Fibroblast of the aortic adventitia (primary cell): ENCODE measurements at places on chromosomes 2 and 18.

GRCh38 chr2:56335101-56335500 is 151.3 kb downstream of the CCDC85A start:
- DNase-seq, result peak; percentile 5

DNA sequence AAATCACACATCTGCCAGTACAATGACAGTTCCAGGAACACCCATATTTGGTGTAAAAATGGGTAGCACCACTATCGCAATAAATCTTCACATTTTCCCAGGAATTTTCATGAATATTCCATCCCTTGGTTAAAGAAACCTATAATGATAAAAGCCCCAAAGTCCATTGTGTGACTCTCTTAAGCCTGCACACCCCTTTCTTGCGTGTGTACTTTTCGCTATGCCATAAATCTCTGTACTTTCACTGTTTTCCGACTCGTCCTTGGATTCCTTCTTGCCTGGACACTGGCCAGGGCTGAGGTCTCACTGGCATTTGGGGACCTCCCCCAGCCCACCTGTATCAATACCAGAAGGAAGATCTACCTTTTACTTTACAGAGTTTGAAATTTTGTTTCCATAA is 172.3 kb downstream of the RNF152 start:
- no peak for DNase-seq

- no peak for DNase-seq
Observed at GRCh38 chr2:45649462-45649857, 2.0 kb upstream of the PRKCE start.

- DNase-seq, result no peak
Observed at GRCh38 chr2:143856978-143857377, 662.9 kb downstream of the ZEB2 start.

- DNase-seq, result no peak
Observed at GRCh38 chr2:211113334-211114175, 557.2 kb downstream of the CPS1 start.

DNA sequence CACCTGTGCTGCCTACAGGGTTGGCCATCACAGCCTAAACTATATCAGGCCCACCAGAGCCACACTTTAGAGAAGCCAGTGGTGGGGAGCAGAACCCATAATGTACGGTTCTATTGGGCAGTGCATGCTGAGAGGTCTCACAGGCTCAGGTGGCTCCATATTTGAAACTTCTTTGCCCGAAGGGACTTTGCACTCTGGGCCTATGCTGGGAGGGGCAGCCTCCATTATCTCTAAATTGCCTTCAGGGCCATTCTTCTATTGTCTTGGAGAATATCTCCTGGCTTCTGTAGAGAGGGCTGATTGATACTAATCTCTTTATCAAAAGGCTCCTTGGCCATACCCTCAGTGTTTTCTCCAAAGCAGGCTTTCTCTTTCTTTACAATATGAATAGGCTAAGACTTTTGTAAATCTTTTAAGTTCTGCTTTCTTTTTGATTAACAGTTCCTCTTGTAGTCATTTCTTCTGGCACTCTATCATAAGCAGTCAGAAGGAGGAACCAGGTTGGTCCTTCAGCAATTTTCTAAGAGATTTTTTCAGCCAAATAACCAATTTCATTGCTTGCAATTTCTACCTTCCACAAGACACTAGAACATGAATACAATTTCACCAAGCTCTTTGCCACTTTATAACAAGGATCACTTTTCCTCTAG is 44.5 kb downstream of the RPE start:
- DNase-seq, result no peak

DNA sequence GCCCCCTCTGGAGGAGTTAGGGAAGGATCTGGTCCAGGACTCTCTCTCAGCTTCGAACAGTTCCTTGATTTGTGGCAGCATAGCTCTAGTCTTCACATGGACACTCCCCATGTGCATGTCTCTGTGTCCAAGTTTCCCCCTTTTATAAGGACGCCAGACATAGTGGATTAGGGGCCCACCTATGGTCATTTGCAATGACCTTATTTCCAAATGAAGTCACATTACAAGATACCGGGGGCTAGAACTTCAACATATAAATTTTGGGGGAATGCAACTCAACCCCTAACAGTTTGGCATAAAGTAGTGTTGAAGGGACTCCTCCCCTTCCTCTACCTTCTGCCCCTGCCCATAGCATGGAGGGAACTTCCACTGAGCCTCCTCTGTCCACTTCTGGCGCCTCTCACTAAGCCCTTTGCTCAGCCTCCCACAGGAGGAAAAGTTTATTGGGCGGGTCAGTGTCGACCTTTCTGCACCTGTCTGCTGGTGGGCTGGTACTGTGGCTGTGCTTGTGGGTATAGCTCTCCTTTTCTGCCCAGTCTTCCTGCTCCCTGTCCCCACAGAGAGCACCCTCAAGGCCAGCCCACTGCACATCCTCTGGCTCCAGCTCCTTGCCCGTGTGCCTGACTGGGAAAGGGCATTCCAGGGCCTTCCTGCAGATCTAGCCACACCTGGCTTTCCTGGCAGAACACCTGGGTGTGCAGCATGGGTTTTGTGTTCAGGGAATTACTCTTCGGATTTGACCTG is 5.5 kb downstream of the FABP1 start:
- DNase-seq, result no peak

DNA sequence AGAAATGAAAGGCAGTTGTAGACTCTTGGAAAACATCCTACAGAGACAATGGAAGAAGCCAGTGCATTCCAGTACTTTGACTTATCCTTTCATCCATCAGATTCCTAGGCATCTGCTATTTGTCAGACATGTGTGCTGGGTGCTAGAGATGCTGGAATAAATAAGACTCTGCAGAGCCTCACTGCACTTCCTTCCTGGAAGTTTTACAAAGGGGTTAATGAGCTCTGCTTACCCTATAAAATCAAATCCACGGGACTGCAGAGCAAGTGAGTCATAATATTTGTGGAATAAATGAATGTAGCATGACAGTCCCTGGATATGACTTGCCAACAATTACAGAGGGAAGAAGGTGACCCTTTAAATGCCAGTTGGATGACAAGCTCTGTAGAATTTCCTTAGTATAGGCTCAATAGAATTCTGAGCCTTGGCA is 52.7 kb upstream of the NPAS2 start:
- peak; percentile 78 for DNase-seq

DNA sequence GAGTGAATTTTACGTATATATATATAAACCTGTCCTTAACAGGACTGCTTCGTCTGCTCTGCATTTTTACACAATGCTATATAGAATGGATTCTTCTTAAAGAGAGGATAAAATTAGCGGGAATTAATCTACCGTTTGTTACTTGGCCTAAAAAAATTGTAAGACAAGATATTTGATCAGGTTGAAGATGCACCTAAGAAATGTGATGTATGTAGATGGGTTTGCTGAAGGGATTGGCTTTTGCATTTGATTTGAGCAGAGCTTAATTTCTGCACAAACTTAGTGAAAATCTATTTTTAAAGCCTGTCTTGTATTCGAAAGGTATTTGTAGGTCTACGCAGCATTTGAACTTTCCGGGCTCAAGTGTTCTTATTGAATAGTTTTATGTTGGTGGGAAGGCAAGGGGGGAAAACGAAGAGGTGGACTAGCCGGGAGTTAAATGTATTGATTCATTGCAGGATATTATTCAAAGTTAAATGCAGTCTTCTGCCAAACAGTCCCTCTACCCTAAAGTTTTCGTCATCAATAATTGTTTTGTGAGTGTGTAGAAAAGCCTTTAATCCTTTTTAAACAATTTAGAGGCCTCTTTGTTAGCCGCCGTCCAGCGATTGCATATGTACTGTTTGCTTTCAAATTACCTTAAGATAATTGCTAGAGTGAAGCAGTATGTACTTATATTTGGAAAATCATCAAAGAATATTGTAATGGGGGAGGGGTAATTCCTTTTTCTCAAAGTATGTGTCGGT is 1.2 kb downstream of the PPP1CB start:
- peak; percentile 25 for DNase-seq

GRCh38 chr18:22604986-22605421 is 187.3 kb upstream of the CTAGE1 start:
- DNase-seq, result no peak

DNA sequence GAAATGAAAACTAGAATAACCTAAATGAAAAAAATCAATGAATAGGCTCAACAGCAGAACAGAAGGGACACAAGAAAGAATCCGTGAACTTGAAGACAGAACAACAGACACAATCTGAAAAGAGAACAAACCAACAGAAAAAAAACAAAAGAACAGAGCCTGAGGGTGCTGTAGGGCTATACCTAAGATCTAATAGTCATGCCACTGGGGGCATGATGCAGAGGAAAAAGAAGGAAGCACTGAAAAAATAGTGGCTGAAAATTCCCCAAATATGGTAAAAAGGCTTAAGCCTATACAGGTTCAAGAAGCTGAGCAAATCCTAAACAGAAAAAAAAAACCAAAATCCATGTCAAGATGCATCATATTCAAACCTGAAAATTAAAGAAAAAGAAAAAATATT is 50.3 kb downstream of the KANSL3 start:
- no peak for DNase-seq

DNA sequence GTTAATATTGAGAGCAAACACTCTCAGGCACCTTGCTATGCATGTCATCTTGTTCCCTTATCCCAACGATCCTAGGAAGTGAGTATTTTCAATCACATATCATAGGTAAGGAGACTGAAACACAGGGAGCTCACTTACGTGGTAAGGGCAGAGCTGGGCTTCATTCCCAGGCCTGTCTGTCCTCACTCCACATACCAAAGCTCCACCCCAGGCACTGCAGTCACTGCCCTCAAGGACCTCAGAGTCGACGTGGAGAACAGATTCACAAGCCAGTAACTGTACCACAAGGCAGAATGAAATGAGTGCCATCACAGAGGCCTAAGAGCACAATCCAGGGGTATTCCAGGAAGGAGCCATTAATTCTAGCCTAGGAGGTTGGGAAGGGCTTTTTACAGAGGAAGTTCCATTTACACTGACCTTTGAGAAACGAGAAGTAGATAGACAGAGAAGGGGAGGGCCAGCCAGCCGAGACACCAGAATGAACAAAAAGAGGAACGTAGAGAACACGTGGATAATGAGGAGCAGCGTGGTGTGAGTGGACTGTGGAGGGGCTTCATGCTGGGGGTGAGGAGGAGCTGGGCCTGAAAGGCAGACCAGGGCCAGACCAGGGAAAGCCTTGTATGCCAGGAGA is 48.6 kb downstream of the KIAA2012 start:
- DNase-seq, result no peak

DNA sequence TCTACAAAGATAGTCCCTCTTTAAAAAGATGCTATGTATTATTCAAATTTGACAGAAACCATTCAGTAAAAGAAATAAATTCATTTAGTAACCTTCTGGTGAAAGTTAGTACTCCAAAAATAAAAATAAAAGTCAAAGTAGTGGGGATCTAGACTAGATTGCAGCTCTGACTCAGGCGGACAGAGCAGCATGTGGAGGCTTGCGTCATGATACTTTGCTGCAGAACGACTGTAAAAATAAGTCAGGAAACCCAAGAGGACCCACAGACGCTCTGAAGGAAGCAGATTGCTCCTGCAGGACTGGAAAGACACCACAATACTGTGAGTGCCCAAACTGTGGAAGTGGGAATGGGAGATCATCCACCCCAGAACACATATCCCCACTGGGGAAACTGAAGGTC is 301.9 kb downstream of the RIT2 start:
- DNase-seq, result no peak

DNA sequence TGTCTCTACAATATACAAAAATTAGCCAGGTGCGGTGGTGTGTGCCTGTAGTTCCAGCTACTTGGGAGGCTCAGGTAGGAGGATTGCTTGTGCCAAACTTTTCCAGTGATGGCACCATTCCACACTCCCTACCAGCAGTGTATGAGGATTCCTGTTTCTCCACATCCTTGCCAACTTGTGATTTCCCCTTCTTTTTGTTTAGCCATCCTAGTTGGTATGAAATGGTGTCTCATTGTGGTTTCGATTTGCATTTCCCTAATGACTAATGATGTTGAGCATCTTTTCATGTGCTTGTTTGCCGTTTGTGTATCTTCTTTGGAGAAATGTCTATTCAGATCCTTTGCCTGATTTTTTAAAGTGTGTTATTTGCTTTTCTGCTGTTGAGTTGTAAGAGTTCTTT is 41.0 kb downstream of the EPB41L5 start:
- no peak for DNase-seq

GRCh38 chr2:12050396-12050795 is 304.0 kb downstream of the LPIN1 start:
- DNase-seq, result peak; percentile 8

GRCh38 chr2:182946958-182947369 is 80.5 kb upstream of the FRZB start:
- DNase-seq, result peak; percentile 43

GRCh38 chr2:100137318-100137717 is 5.1 kb downstream of the AFF3 start:
- no peak for DNase-seq

GRCh38 chr2:38013158-38013752 is 62.7 kb downstream of the CYP1B1 start:
- peak; percentile 38 for DNase-seq

GRCh38 chr2:38107738-38108410 is 31.9 kb upstream of the CYP1B1 start:
- DNase-seq, result no peak
